Activated naive CD4-positive, alpha-beta T cell treated with anti-CD3 and anti-CD28 coated beads, Interleukin-2, amount 10 ng/mL, durations not matched to agents 7 days and 5 days (primary cell): ENCODE measurements at places on chromosomes 11 and 22.
A peak's percentile ranks its signal among the peaks of the same experiment; 100 is the strongest.

DNA sequence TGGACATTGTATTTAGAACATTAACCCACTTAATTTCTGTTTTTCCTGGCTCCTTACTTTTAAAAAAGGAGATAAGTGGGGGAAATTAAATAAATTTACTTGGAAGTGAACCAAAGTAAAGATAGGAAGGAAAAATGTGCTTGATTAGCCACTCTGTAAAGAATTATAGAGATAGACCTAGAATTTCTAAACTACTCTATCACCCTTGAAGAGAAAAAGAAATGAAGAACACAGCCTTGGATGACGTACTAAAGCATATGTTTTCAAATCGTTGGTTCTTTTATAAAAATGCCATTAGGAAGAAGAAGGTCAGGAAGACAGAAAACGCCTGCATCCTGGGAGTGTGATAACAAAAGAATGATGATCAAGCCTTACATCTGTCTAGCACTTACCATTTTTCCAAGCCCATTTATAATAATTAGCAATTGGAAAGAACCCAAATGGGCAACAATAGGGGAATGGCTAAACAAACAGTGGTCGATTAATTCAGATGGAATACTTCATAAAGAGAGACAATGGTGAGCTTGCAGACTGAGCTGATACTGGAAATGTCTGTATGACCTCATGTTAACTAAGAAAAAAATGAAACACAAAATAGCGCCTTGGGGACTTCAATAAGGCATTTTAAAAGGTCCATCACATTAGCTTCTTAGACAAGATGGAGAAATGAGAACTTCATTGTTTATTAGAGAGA, 81.0 kb upstream of the LRRC55 start:
- DNase-seq = no peak

GRCh38 chr11:27699242-27699925, 871 bp downstream of the BDNF start:
- DNase-seq = no peak

- DNase-seq = no peak
Measured at GRCh38 chr11:26442131-26442530, 110.2 kb downstream of the ANO3 start.

DNA sequence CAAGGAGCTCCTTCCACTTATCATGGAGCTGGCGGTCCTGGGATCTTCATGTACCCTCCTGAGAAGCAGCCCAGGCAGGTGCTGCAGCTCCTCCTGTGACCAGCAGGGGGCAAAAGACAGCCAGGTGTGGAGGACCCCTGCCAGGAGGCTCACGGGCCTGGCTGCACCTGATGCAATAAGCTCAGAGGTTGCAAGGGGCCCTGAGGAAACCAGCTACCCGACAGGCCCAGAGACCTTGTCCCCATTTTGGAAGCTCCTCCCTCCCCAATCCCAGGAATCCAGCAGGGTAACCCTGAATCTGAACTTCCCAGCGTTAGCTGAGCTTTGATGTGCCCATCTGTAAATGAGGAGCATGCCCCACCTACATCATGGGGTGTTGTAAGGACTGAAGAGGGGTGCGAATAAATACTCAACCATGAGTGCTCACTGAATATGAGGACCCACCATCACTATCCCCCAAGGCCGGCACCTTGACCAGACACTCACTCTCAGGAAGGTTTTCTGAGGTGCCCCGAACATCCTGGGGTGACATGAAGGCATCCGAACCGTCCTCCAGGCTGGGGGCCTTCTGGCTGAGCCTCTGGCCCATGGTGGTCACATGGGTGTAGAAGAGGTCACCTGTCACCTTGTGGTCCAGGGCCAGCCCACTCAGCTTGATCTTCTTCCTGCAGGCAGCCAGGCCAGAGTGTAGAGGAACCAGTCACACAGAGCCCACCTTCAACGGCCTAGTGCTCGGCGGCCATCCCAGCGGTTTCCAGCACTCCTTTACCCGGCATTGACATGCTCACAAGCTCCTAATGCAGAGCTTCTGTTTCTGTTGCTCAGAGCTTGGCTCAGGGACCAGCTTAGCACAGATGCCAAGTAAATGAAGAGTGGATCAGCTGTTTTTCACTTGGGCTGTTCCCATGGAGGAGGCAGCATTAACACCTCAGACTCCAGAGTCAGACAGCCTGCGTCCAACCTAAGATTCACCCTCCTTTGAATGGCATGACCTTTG, 21.7 kb downstream of the SLC43A1 start:
- DNase-seq = peak; percentile 84

- no peak for DNase-seq
Measured at GRCh38 chr11:36403661-36404060, 106.4 kb downstream of the TRAF6 start.

DNA sequence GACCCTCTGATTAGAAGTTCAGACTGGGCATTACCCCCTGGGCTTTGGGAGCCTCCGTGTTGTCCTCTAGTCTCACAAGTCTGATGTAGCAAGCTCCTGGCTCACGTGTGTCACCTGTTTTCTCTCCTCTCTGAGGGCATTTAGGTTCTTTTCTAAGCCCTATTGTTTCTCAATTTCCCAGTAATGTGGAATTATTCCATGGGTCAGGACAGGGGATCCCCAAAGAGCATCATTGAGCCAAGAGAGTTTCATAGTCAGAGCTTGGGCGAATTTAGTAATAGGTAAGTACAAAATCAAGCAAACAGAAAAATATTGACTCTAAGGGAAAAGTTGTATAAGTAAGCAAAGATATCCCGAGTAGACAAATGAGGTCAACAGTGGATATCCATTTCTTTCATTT, 57.3 kb downstream of the PPP6R2 start:
- DNase-seq = no peak

- DNase-seq = no peak
Measured at GRCh38 chr22:35411102-35411501, 11.2 kb downstream of the MCM5 start.

- no peak for DNase-seq
Measured at GRCh38 chr11:9057007-9057406, 34.4 kb downstream of the SCUBE2 start.

DNA sequence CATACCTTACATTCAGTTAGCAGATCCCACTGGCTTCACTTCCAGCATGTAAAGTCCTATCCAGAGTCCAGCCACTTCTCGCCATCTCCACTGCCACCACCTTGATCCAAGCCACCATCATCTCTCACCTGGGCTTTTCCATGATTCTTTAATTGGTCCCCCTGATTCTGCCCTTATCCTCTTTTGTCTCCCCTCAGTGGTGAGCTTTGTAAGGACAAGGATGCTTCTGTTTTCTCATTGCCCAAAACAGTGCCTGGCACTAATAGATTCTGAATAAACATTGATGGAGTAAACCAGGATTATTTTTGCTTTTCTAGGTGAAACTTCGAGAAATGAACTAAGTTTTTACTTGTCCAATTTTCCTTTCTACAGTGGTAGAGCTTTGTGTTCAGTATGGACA, 4.4 kb downstream of the POLA2 start:
- DNase-seq = no peak

DNA sequence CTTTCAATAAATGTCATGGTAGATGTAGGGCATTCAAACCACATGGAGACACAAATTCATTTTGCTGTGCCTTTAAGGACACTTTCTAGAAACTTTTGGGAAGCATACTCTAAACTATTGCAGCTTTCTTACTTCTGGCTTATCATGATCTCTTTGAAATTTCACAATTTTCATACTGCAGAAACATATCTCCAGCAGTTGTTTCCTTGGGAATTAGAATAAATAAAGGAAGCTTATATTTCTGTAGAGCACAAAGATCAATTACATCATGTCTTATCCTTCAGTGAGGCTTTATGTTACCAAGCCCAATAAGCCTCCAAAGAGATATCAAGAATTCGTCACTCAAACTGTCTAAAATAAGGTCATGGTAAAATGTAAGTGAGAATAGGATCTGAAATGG, 74.5 kb upstream of the RAB38 start:
- DNase-seq = no peak

DNA sequence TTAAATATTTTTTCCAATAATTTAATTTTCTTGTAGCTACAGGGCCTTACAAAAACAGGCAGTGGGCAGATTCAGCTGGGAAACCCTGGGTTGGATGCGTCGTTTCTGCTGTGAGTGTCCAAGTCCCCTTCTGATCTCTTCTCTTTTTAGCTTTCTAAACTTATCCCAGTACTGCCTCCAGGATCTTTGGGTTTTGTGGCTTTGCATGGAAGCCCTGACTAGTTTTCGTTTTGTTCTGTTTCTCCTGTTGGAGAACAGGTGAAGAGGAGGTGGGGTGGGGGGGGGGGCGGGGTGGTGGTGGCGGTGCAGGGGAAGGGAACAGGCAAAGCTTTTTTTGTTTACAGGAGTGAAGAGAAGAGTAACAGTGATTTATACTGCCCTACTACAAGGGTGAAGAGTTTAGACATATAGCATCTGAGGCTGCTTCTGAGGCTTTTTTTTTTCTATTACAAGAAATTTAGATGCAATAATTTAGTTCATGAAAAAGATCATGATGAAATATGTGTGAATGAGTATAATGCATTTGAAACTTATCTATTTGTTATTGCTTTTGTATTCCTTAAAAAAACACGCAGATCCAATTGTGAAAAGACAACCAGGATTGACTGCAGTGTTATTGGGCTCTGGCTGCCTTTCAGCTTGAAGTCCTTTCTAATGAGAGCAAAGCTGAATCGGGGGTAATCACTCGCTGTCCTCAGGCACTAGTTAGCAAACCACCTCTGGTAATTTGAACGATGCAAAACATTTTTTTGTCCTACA, 142.9 kb downstream of the NCAM1 start:
- DNase-seq = no peak

GRCh38 chr11:72326151-72326848, 82.3 kb upstream of the PHOX2A start:
- no peak for DNase-seq

DNA sequence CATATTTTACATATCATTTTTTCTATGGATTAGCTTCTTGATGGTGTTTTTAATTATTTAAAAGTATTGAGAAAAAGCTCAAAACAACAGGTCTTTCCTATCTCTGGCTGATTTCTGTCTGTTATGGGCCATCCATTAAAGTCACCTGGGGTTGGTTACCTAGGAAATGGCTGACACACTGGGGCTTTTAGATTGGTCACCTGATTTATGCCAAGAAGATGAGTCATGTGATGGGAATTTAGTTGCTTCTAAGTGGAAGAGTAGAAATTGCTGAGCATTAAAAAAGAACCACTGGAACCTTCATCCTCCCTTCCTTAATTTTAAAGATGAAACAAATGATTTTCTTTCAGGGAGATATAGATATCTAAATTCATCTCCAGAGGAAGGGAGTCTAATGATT, 48.8 kb upstream of the LARGE1 start:
- DNase-seq = no peak

DNA sequence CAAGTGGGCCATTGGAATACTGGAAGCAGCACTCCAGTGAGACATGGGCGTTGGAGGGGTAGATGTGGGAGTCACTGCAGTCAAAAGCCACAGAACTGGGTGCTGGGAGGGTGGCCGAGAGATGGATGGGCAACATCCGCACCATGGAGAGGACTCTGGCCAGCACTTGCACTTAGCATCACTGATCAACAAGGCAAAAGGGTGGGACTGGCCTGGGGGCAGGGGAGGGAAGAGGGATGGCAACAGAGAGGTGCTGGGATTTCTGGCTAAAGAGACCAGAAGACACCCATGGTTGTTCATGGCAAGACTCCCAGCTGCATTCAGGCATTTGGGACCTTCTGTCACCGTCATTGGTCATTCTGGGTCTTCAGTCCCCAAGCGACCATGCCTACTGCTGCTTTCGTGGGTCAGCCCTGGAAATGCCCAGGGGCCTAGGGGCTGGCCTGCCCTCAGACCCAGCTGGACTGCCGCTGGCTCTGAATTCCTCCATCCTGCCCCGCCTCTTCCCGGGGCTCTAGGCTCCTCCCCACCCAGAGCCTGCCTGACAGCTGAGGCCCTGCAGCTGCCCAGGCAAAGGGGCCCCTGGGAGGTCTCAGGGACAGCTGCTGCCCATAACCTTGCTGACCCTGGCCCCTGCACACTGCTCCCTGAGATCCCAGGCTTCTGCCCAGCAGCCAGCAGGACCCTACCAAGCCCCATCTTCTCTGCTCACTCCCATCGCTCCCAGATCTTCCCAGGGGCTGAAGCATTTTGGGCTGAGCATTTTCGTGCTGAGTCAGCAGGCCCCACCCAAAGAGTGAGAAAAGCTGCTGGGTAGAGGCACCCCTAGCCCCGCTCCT, 13.0 kb upstream of the CDC42EP2 start:
- DNase-seq = no peak

GRCh38 chr11:19344661-19345518, 104.1 kb upstream of the E2F8 start:
- no peak for DNase-seq

DNA sequence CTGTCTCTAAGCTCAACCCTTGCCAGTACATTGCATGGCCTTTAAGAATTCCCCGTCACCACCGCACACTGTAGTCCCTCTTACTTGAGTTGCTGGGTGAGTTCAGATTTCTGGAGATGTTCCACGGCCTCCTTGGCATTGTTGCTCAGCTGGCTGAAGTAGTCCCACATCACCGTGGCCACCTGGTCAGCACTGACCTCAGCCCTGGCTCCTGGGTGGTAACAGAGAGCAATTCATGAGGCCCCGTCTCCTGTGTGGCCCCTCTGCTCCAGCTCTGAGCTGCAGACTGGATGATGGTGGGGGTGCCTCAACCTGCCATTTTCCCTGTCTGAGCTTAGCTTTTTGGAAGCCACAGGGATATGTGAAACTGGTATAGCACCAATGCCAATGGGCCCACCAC, 529 bp downstream of the APOA4 start:
- no peak for DNase-seq
